ENCODE measurements at places on chromosomes 12 and 14. TPM values are rescaled to one million over a fixed set of nuclear protein-coding genes. Genes with fewer than 3 reads are reported as not detected.

DNA sequence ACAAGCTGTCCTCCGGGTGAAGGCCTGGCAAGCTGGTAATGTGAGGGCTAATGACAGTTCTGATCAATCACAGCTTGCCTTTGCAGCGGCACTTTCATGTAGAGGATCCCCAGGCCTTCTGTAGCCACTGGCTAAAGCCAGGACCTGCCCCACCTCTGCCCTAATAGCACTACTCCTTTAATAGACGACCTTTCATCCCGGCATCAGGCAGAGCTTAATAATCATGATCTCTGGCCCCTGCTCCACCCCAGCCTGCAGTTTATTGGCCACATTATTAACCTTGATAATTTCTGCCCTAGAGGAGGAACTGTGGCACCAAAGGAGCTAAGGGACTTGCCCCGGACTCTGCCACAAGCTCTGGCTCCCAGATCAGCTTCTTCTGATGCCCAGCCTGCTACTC lies 142.3 kb upstream of the TBX3 start:
- no peak for DNase-seq

The STYK1 gene
- total RNA-seq = not detected

DNA sequence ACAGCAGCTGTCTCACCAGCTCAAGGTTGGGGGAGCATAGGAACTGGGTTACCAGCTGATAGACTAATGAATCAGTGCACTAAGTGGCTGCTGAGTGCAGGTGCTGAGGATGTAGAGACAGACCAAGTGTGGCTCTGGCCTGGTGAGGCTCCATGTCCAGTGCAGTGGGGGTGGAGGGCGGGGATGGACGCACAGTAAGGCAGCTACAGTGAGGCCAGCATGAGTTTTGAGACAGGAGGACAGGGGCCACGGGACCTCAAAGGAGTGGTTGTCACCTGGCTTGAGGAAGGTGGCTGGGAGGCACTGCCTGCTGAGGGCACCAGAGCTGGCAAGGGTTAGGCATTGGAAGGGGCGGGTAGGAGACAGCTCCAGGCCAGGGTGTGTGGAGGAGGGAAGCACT lies 37.0 kb downstream of the SYNE3 start:
- DNase-seq = no peak

- no peak for DNase-seq
These were observed 32.3 kb downstream of the BRI3BP start for GRCh38 chr12:125025606-125026235.

DNA sequence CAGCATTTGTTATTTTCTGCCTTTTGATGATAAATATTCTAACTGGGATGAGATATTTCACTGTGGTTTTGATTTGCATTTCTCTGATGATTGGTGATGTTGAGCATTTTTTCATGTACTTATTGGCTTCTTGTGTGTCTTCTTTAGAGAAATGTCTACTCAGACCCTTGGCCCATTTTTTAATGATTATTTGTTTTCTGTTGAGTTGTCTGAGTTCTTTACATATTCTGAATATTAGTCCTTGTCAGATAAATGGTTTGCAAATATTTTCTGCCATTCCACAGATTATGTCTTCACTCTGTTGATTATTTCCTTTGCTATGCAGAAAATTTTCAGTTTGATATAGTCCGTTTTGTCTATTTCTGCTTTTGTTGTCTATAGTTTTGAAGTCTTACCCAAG lies 317.0 kb downstream of the CEP128 start:
- DNase-seq = no peak

DNA sequence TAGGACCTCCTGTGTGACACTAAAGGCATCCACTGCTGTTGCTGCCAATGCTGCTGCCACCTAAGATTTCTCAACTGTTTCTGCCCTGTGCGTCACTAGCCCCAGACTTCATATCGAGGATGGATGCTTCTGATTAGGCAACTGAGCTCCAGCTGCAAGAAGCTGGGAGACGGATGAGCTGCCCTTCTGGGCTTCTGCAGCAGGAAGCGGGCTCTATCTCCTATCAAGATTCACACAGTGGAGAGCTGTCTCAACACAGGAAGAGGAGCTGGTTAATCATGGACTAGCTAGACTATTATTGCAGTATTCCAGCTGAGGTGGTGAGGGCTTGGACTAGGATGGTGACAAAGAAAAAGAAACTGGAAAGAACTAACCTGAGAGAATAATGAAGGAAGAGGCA lies 59.2 kb upstream of the PELI2 start:
- no peak for DNase-seq

- DNase-seq = no peak
These were observed 150.6 kb upstream of the HIF1A start for GRCh38 chr14:61544448-61545330.

All from osteocyte (in vitro differentiated cells).